ENCODE measurements at places on chromosomes 12 and 14.

DNA sequence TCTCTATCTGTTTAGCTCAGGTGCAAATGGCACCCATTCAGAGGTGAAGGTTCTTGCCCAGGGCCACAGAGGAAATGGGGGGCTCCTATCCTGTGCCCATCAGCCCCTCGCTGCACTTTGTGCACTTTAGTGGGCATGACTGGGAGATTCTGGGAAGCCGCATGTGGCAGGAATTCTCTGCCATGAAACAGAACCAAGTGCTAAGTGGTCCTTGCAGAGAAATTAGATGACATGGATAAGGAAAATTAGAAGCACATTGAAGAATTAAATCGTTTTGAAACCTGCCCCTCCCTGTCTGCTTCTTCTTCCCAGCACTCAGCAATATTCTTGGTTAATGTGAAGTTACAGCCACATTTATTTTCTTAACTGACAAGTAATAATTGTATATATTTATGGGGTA lies 185.2 kb upstream of the RTL1 start:
- DNase-seq: no peak

DNA sequence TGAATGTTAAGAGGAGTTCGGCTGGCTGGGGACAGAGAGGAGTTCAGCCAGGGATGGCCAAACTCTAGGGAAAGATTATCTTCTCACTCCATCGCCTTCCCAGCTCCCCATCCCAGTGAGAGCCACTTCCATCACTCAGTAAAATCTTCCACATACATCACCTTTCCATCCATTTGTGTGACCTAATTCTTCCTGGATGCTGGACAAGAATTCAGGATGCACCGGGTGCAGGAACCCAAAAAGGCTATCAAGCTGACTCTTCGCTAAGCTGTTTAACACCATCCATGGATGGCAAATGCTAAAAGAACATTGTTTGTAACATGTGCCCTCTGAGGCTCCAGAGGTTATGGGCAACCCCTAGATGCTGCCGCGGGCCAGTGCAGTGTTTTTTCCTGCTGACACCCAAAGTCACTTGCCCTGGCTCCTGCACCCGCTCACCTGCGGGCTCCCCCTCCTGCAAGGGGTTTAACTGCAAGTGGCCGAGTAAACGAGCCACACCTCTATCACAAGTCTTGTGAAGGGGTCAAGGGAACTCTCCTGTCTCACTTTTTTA lies 216.0 kb upstream of the NPAS3 start:
- no peak for DNase-seq

DNA sequence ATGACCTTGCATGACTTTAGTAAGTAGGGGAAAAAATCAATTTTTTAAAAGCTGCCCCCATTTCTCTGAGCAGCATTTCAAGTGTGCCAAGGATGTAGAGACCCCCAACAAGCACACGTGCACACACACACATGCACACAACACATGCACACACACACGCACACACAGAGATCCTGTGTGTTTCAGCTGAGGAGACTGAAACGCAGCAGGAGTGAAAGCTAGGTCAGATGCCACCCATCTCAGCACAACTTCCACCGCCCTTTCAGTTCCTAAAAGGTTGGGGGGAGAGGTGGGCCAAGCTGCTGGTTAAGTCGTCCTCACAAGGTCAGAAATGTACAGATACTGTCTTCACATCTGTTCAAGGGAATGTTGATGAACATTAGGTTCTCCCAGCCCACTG lies 13.9 kb downstream of the MYL2 start:
- DNase-seq: no peak

DNA sequence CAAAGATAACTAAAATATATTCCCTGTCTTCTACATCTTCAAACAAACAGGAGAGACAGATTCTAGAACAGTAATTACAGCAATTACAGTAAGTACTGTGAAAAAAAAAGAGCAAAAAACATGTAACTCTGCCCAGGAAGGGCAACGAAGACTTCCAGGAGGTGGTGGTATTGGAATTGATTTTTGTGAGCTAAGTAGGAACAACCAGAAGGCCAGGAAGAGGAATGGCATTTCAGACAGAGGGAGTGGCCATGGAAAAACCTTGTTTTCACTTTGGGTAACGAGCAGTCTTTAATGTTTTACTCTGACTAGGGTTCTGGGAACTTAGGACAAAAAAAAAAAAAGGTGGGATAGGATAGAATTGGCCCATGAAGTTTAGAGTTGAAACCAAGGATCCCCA lies 196.3 kb upstream of the PLEKHG7 start:
- no peak for DNase-seq

DNA sequence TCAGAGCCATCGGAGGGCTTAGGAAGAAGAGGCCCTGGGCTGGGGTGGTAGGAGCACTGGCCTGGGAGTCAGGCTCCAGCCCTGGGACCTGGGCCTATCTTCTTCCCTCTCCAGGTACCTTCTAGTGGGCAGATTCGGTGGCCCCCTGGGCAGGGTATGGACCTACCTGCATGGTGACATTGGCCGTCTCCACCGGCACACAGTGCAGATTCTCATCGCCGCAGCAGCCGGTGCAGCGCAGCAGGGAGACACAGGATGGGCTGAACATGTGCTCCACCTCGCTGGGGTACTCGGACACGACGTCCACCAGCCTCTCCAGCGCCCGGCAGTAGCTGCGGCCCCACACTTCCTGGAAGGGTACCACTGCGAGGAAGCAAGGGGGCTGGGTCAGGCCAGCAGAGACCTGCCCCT lies 6.2 kb downstream of the PGF start:
- DNase-seq: no peak

GRCh38 chr14:89721956-89722355 lies 232.6 kb downstream of the EFCAB11 start:
- no peak for DNase-seq

DNA sequence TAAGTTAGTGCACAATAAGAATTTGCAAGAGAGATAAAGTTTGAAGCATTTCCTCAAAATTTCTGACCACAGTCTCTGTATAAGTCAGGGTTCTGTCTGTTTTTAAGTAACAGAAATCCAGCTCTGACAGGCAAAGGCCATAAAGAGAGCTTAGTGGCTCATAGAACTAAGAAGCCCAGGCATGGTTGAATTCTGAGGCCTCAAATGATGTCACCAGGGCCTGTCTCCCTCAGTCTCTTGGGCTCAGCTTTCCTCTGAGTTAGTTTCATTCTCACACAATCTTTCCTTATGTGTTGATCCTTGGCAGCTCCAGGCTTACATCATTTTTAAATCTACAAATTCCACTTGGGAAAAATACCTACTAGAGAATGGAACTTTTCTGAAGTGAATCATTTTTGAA lies 173.4 kb upstream of the ATP2B1 start:
- DNase-seq: peak; percentile 46

GRCh38 chr14:37170237-37170636 lies 2.2 kb downstream of the SLC25A21 start:
- no peak for DNase-seq

Measured in EL (cell line).